ENCODE measurements at places on chromosomes 4 and X.

DNA sequence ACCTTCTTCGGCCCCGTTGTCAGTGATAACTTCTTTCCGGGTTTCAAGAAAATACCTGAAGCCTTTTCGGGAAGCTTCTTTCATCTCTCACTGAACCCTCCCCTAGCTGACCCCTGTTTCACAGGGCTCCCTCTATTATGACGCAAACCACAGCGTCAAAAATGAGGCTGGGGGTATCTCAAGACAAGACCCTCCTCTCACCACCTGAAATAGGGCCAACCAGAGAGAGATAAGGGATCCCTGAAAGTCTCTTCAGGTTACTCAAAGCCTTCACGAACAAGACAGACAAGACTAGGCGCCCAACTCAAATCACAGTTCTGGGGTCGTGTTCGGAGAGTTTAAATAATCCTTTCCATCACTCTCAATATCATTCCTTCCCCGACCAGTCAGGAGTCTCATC, 1.2 kb downstream of the PHF8 start:
- DNase-seq: no peak

DNA sequence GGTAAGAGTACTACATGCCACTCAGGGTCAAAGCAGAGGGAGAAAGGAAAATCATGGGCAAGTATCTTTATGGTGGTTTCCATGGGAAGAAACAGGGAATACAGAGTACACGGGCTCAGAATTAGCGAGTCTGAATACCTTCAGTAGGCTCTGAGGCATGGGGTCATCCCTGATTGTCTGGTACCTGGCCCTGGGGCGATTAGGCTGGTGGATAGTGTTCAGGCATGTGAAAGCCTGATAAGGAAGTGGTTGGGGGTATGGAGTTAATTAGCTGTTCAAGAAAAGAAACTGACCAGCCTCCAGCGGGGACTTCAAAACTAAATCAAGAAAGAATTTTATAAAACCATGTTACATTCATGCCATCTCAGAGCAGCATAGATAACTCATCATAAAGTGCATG, 518.8 kb downstream of the RAB28 start:
- DNase-seq: no peak

DNA sequence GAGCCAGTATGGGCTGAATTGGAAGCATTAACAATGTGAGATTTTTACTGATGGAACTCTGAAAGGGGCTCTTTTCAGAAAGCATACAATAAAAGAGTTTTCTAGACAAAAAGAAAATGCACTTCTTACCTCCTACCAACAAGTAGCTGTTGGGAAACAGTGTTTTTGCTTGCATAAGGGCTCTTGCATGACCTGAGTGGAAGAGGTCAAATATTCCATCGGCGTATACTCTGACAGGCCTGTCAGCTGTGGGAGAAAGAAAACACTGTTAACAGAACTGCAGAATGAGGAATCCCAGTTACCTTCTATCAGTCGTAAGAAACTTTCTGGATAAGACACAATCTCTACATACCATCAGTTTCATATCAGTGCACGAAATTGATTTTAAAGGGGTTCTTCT, 39.5 kb downstream of the PCYT1B start:
- DNase-seq: no peak

DNA sequence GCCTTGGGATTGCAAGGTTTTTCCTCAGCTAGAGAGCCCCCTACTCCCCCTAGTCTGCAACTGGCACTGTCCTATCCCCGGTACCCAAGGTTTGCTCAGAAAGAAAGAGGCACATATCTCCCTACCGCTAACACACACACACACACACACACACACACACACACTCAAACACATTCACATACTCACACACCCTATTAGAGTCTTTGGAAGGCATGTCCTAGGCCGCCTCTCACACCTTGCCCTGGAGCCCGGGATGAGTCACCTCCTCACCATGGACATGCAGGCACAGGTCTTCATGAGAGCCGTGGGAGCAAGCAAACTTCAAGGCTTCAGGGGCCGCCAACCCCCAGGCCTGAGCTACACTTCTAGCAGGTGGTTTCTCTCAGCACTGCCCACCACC, 49.2 kb downstream of the PJA1 start:
- no peak for DNase-seq

- DNase-seq: no peak
These were observed 714.1 kb downstream of the FAT4 start for GRCh38 chr4:126028876-126029275.

DNA sequence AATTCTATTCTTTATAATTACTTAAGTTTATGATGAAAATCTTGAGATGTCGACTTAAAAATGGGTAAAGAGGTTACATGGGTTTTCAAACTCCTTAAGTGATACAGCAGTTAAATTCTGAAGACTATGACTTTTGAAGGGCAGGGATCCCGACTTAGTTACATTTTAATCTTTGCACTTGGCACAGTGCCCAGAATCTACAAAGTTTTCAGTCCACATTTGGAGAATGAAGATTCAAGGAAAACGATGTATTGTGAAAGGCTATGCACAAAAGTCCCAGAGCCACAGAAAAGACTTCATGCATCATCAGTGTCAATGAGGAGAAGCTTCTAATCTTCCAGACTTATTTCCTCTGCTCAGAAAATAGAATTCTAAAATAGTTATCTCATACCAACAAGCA, 36.3 kb upstream of the GRPR start:
- no peak for DNase-seq

Measured in upper lobe of left lung (tissue), 6 donors.